ENCODE measurements at places on chromosomes 13 and 19.
A peak's percentile ranks its signal among the peaks of the same experiment; 100 is the strongest.

- DNase-seq = no peak
Observed at GRCh38 chr13:43653395-43653794, 133.4 kb downstream of the ENOX1 start.

GRCh38 chr19:36719687-36720556 lies 32.5 kb downstream of the ZNF567 start:
- DNase-seq = no peak

DNA sequence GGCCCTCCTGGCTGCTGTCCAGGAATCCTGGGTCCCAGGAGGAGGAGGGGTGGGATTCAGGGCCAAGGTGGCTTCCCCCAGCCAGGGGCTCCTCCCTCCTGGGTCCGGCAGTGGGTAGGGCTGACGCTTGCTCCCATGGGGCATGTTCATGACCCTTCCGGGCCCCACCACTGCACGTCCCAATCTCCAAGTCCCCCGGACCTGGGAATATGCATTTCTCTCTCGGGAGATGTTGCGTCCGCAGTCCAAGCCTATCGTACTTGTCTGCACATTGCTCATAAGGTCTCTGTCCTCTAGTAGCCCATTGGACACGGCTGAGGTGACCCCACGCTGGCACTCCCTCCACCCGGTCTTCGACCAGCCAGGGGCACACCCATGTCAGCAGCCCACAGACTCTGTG lies 192.3 kb downstream of the TEX29 start:
- DNase-seq = no peak

DNA sequence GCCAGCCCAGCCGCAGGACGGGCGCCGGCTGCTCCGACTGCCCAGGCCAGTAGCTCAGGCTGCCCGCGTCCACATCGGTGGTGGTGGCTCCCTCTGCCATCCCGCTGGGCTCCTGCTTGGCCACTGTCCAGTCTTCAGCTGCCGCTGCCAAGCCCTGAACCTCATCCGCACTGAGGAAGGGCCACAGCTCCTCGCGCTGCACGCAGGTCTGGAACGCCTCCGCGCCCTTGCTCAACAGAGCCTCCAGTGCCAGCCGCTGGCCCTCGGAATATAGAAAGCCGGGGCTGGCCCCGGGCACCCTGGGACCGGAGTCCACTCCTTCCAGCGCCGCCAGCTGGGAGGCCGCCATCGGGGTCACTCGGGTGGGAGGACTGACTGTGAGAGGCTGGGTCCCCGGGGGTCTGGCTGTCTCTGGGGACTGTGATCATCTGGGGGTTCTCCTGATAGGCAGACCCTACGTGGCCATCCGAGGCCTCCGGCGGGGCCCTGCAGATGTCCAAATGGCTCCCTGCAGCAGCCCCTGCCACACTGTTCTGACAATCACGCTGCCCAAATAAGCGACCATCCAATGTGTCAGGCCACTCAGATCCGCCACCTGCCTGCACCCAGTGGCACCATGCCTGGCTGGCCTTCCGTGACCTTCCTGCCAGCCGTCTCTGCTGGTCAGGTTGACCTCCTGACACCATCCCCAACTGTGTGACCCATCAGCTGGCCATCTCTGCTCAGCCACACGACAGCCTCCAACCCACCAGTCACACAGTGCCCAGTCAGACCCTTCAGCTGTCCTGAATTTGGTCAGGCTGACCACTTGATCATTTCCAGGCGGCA lies 1.6 kb downstream of the FAM83E start:
- DNase-seq = no peak

DNA sequence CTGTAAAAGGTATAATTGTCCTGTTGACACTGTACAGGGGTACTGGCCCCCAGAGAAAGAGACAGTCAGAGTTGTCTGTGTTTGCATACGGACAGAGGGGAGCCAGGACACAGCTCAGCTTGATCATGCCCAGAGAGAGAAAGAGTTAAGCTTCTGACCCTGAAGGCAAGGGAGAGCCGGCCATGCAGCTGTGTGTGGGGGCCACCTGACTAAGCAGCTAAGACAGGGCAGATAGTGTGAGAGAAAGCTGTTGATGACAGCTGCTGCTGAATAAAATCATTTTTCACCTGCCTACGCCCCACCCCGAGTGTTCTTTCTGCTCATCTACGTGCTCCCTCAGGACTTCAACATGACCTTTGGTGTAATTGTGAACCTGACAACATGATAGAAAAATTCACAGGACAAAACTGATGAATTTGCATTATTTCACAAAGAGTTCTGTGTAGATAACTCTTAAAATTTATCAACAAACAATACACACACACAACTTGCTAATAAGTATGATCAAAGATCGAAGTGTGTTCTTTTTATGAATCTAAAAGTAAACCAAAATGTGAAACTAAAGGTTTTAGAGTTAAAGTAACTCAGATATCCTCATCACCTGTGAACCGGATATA lies 1294.3 kb upstream of the ATXN8OS start:
- DNase-seq = no peak

GRCh38 chr13:39210961-39211534 lies 172.8 kb downstream of the NHLRC3 start:
- no peak for DNase-seq

GRCh38 chr19:38144667-38145066 lies 79.4 kb downstream of the DPF1 start:
- no peak for DNase-seq

DNA sequence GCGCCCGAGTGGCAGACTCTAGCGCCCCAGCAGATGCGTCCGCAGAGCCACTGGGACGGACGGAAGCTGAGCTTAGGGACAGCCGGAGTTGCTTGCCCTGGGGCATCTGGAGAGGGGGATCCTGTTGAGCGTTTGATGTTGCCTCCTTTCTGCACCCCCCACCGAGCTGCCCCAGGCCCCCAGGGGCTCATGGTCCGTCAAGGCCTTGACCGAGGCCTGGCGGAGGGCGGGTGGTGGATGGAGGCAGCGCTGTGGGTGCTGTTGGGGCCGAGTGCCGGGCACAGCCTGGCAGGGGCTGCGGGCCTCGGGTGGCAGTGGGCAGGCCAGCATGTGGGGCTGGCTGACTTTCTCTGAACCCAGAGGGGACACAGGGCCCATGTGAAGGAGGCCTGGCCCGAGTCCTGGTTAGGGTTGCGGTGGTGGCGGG lies 2.7 kb downstream of the CSNK1G2 start:
- DNase-seq = no peak

DNA sequence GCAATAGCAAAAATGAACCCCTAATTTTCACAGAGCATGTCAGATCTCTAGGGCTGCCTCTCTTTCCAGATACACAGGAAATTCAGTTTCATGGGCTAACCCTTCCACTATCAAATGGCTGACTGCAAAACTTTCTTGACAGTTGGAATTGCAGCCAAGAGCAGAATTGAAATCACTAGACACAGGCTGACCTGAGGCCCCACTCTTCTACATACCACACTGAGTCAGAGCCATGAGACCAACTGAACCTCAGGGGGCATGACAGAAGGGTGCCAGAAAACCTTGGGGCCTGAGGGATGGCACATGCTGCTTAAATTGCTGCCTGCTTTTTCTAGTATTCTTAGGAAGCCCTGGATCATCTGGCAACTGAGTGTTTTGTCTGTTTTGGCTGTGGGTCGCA lies 1.7 kb upstream of the DLEU7 start:
- no peak for DNase-seq

- no peak for DNase-seq
Observed at GRCh38 chr13:114279146-114279545, 2.3 kb upstream of the UPF3A start.

DNA sequence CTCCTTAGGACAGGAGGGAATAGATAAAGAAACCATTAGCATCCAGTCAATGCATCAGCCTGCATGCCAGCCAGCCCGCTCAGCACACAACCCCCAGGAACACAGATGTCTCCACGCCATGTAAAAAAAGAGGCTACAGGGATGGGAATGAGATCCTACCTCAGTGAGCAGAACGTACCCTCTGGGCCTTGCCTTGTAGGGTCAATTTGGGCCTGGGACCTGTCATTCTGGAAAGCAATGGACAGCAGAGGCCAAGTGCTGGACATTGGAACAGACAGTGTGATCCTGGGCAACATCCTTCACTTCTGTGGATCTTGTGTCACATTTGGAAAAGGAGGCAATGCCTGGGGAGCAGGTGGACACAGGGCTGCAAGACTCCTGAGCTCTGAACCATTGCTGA lies 26.0 kb downstream of the VSTM2B start:
- DNase-seq = no peak

DNA sequence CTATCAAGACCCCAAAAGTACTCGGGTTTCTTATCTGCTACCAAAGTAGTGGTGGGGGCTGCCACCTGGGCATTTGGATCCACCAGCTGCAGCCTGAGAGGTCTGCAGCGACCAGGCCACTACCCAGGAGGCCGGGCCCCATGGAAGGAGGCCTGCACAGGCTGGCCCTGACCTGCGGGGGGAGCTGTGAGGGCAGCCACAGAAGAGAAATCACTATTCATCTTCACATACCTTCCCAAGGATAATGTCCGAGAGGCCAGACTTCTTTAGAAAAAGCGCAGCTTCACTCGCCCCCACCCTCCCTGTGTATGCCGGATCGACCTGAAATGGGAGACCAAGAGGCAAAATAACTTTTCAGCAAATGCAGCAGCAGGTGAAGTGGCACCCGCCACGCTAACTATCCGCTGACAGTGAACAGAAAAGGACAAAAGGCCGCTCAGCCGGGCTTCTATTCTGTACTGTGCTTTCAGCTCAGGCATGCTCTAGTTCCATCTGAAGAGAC lies 30.1 kb downstream of the EPS15L1 start:
- DNase-seq = no peak

DNA sequence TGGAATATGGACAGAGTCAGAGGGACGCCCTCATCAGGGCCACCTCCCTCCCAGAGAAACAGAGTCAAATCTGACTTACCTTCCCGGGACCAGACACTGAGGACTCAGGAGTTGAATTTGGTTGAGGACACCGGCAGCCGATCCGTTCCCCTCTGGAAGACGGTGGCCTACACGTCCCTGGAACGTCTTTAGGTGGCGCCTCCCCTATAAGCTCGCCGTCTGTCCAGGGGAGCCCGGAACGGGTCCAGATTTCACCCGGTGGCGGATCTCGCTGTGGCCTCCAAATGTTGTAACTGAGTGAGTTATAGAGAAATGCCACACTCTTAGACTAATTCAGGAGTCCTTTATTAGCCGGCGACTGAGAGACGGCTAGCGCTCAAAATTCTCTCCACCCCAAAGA lies 9.0 kb downstream of the TNFSF14 start:
- no peak for DNase-seq

DNA sequence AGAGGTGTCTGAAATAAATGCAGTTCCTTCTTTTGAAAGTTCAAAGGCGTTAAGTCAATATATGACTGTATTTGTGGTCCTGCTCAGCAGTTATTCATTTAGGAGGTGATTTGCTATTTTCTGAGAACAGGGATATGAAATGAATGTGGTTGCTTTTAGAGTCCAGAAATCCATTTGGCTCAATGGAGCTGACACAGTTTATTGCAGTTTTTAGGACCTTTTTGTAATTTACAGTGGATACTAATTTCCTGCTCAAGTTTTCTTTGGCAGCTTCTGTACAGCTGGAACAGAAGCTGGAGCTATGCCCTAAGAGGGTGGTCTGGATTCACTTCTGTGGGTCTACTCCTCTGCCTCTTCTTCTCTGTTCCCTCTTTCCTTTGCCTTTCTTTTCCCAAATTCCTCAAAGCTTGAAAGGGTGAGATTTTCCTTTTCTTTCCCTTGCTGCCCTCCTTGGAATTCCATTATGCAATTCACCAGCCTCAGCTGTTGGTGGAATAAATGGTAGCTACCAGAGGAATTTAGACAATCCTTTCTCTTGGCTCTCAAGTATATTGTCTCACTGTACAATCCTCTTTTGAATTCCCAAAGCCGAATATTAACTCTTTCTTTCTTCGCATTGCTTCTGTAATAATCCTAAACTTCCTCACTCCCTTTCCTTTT lies 39.9 kb downstream of the ITGBL1 start:
- DNase-seq = no peak

DNA sequence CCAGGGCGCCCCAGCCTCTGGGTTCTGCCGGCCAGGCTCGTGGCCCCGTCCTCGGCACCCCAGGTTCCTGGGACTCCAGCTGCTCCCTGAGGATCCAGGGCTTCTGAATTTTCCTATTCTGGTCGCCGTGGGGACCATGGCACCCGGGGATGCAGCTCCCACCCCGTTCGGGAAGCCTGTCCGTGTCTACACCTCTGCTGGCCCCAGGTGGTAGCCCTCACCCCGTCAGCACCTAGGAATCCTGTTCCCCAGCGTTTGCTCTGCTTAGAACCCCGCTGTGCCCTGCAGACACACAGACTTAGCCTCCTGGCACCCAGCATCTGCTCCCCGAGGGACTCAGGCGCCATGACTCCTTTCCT lies 960 bp downstream of the PPFIA3 start:
- no peak for DNase-seq

- DNase-seq = no peak
Observed at GRCh38 chr19:1630012-1630411, 22.4 kb downstream of the TCF3 start.

GRCh38 chr13:99384468-99384867 lies 77.3 kb upstream of the GPR183 start:
- no peak for DNase-seq

DNA sequence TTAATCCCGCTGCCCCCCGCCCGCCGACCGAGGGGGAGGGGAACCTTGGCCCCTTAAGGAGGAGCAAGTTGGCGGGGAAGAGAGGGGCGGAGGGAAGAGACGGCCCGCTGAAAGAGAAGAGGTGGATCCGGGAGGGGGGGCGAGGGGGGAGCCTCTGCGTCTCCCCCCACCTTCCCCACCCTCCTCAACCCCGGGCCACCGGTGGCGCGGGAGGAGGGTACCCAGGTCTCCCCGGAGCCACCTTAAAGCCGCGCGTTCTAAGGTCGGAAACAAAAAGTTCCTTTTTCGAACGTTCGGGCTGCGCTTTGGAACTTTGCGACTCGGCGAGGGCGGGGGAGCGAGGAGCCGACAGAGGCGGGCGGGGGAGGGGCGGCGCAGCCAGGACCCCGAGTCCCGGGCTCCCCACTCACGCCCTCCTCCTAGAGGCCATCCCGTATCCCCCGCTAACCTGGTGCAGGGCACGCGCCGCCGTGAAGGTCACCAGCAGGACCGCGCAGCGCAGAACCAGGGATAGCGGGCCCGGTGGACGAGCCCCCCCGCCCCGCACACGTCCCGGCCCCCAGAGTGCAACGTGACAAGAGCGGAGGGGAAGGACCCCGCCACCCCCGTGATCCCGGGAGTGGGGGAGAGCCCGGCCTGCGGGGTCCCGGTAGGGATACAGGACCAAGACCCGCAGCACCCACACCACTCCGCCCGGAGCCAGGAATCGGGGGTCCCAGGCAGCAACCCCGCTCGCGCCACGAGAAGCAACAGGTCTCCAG lies 659 bp downstream of the ERF start:
- peak; percentile 47 for DNase-seq

DNA sequence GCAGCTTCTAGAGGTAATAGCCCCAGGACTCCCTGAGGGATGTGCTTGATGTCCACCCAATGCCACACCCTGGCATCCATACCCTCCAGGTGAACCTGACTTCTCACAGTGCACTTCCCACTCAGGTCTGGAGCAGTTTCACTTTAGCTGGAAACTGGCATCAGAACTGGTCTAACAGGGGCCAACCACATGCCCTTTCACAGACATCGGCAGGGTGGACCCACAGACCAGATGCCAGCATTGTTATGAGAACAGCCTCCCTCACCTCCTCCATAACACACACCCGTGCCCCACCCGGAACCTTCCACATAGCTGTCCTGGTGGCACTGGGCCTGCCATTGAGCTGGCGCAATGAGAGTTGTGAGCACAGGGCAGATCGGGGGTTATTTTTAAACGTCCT lies 77.4 kb upstream of the GPR12 start:
- DNase-seq = no peak
